ENCODE measurements at places on chromosomes 3 and 15. TPM values are rescaled to one million over a fixed set of nuclear protein-coding genes. Genes with fewer than 3 reads are reported as not detected.

GRCh38 chr15:69181424-69181823 is 21.0 kb downstream of the GLCE start:
- DNase-seq, result no peak

- no peak for DNase-seq
These were observed 9.5 kb downstream of the RUVBL1 start for GRCh38 chr3:128113817-128114794.

GRCh38 chr15:54298396-54298795 is 320.2 kb downstream of the UNC13C start:
- no peak for DNase-seq

DNA sequence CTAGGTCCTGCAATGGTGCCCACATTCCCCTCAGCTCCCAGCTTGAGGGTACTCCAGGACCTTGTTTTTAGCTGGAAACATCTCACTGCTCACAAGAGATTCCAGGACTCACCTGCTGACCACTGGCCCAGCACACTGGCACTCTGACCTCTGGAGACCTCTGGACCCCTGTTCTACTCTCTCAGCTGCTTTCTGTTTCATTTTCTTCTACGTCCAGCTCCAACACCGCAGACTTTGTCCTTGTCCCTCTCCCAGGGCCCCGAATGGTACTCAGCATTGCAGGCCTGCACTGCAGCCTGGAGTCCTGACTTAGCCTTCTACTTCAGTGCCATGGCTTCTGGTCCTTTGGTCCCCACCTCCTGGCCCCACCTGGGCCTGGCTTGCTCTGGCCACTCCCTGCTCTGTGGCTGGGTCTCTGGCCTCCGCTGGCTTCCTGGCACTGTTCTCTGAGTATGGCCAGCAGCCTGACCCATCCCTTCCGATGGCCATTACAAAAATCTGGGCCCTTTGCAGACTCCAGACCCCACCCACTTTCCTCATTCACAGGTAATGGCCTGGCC is 27.9 kb downstream of the KY start:
- no peak for DNase-seq

- DNase-seq, result no peak
These were observed 19.9 kb downstream of the UBR1 start for GRCh38 chr15:43085921-43086320.

DNA sequence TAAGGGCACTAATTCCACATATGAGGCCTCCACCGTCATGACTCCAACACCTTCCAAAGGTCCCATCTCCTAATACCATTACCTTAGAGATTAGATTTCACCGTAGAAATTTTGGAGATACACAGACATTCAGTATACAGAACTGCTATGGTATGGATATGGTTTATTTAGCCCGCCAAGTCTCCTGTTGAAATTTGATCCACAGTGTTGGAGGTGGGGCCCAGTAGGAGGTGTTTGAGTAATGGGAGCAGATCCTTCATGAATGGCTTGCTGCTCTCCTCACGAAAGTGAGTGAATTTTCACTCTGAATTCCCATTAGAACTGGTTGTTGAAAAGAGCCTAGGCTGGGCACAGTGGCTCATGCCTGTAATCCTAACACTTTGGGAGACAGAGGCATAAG is 7.4 kb downstream of the MKRN3 start:
- no peak for DNase-seq

DNA sequence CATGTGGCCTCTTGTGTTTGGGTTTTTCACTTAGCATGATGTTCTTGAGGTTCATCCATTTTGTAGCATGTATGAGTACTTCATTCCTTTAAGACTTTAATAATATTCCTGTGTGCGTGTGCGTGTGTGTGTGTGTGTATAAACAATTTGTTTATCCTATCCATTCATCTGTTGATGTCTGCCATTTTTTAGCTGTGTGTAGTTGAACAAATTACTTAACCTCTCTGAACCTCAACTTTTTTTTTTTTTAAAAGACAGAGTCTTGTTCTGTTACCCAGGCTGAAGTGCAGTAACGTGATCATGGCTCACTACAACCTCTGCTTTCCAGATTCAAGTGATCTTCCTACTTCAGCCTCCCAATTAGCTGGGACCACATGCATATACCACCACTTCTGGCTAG is 47.3 kb downstream of the EBLN2 start:
- DNase-seq, result no peak

DNA sequence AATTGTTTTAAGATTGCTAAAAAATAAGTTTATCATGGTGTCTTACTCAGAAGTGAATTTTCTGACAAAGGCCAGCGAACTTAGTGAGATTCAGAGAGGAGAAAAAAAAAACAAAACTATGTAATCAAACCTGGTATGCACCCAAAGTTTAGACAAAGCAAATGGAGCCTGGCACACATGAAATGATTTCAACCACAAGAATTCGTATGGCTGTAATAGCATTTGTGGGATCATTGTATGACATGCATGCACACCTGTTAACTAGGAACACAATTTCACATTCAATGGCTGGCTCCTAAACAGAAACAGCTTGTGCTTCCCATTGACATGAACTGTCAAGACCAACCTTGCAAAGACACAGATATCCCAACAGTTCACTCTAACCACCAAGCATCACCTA is 94.6 kb downstream of the ZIC4 start:
- no peak for DNase-seq

DNA sequence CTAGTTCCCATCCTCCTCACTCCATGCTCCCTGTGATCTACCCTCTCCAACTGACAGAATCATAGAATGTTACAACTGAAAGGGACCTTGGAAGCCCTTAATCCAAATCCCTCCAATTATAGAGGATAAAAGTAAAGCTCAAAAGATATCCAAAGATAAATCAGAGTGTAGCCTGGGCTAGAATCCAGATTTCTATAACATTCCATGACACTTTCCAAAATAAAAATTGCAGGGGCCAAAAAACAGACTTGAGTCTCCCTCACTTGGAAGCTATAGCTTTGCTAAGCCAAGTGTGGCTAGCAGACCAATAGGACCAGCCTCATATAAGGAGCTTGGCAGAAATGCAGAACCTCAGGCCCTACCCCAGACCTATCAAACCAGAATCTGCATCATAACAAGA is 148.1 kb downstream of the NTRK3 start:
- no peak for DNase-seq

GRCh38 chr3:62703451-62704167 is 171.6 kb downstream of the CADPS start:
- DNase-seq, result no peak

- DNase-seq, result no peak
These were observed 2.8 kb upstream of the CCR3 start for GRCh38 chr3:46239301-46239938.

DNA sequence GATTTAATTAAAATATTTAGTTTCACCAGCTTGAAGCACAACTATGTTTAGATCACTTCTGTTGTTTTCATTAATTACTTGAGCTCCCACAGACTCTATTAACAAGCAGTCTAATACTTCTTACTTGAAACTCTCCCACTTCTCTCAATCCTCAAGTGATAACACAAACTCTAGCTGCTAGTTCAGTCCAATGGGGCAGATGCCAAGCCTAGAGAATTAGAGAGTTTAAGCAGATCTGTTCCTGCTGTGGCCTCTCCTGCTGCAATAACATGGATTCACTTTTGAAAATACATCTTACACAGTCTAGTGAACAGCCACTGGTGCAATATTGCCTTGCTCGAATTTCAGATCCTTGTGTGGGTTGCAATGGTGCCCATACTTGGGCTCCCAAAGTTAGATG is 566.4 kb upstream of the SGO1 start:
- no peak for DNase-seq

GRCh38 chr15:27512281-27513001 is 541.5 kb downstream of the GABRG3 start:
- DNase-seq, result no peak

DNA sequence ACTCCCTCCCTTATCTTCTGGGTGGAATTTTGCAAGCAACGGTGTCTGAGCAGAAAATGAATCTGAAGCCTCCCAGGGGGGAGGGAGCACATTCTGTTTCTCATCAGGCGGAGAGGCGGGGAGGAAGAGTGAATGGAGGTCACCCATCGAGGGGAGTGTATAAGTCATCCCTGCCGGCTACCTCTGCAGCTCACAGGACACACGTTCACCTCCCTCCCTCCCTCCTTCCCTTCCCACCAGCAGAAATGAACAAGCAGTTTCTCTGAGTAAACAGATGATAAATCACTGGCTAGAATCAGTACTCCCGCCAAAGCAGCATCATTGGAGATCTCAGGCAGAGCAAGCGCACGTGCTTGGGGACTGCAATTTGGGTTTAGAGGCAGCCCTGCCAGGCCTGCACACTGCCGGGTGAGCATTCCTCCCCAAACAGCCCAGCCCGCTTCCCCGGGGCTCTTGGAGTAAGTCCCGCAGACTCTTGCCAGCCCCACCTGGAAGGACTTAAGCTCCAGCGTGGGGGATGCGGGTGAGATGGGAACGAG is 38.3 kb downstream of the CPN2 start:
- DNase-seq, result no peak

The IL5RA gene
- not detected for total RNA-seq

The C2CD4A gene
- not detected for total RNA-seq

The CCDC9B gene
- total RNA-seq, result 2.1 TPM

The LRRC58 gene
- total RNA-seq, result 16.8 TPM

The SPSB4 gene
- not detected for total RNA-seq

The CSK gene
- total RNA-seq, result 540 TPM

All from activated B cell treated with CpG ODN at 0.5 μM for 24 hours (primary cell).